NCI-H2171 treated with DMSO at 0.1 percent for 48 hours (cell line): ENCODE measurements at places on chromosomes 7 and 10.

DNA sequence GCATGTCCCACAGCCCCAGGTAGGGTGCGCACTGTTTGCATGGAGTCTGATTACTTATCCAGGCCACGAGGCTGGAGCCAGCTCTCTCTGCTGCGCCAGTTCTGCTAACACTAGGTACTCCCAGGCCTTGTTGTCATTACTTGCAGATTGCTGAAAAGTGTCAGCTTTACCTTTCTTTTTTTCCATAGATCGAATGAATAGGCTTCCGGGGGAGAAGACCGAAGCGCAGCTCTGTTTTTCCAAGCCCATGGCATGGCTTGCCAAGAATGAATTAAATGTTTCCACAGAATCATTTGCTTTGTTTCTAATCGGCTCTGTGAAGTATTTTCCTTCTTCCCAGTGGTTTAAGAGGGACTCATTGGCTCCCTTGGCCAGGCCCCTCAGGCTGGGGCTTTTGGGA is 285.8 kb downstream of the BMPER start:
- DNase-seq = no peak

- peak; percentile 21 for DNase-seq
Observed at GRCh38 chr10:110725801-110726630, 81.9 kb downstream of the RBM20 start.

GRCh38 chr10:91976317-91977051 is 52.9 kb downstream of the BTAF1 start:
- DNase-seq = no peak

DNA sequence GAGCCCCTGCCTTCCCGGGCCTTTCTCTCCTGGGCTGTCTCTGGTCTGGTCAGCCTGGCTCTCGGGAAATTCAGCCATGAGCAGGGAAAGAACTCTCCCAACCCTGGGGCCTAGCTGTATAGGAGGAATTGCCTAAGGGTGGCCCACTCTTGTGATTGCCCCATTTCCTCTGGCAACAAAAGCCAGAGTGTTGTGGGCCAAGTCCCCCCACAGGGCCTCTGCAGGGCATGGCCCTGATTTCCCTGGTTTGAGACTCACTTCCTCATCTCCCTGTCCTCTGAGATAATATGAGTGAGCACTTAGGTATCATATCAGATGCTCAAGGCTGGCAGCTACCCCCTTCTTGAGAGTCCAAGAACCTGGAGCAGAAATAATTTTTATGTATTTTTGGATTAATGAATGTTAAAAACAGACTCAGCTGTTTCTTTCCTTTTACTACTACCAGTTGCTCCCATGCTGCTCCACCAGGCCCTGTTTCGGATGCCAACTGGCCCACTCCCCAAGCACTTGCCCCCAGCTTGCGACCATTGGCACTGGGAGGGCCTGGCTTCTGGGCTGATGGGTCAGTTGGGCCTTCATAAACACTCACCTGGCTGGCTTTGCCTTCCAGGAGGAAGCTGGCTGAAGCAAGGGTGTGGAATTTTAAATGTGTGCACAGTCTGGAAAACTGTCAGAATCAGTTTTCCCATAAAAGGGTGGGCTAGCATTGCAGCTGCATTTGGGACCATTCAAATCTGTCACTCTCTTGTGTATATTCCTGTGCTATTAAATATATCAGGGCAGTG is 11.4 kb downstream of the IRF5 start:
- no peak for DNase-seq

- no peak for DNase-seq
Observed at GRCh38 chr7:22002726-22003125, 57.0 kb upstream of the CDCA7L start.

- DNase-seq = no peak
Observed at GRCh38 chr7:130433301-130433700, 7.5 kb downstream of the CEP41 start.

- DNase-seq = peak; percentile 3
Observed at GRCh38 chr7:95469848-95470247, 15.9 kb upstream of the ASB4 start.

DNA sequence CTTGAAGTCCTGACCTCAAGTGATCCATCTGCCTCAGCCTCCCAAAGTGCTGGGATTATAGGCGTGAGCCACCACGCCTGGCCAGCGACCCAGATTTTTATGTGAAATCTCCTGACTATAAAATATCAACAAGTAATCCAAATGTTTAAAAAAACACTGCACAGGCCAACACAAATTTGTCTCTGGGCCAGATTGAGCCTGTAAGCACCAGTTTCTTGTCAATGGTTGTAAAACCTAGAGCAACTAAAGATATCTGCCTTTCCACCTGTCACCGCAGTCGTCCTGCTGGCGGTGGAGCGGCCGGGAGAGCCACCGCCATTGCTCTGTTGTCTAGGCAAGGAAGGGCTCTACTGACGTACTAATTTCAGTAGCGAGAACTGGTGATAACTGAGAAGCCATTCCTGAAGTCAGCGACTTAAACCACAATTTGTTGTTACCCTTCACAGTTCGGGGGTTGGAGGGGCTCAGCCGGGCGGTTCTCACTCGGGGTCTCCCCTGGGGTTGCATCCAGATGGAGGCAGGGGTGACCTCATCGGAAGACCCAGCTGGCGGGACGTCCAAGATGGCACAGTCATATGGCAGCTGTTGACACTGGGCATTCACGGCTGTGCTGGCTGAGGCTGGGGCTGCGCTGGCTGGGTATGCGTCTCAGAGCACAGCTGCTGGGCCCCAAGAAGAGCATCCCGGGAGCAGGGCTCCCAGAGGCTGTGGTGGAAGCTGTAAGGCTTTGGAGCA is 55.2 kb upstream of the PDGFA start:
- DNase-seq = peak; percentile 95

DNA sequence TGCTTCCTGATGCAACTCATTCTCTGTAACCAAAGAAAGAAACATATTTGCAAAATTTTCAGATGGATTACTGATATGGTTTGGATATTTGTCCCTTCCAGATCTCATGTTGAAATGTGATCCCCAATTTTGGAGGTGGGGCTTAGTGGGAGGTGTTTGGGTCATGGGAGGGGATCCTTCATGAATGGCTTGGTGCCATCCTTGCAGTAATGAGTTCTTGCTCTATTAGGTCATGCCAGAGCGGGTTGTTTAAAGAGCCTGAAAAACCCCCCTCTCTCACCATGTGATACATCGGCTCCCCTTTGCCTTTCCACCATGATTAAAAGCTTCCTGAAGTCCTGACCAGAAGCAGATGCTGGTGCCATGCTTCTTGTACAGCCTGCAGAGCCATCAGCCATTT is 43.8 kb upstream of the PRKG1 start:
- no peak for DNase-seq

- no peak for DNase-seq
Observed at GRCh38 chr10:124171561-124171960, 78.2 kb upstream of the CHST15 start.

- no peak for DNase-seq
Observed at GRCh38 chr7:104933022-104933421, 81.0 kb upstream of the KMT2E start.

DNA sequence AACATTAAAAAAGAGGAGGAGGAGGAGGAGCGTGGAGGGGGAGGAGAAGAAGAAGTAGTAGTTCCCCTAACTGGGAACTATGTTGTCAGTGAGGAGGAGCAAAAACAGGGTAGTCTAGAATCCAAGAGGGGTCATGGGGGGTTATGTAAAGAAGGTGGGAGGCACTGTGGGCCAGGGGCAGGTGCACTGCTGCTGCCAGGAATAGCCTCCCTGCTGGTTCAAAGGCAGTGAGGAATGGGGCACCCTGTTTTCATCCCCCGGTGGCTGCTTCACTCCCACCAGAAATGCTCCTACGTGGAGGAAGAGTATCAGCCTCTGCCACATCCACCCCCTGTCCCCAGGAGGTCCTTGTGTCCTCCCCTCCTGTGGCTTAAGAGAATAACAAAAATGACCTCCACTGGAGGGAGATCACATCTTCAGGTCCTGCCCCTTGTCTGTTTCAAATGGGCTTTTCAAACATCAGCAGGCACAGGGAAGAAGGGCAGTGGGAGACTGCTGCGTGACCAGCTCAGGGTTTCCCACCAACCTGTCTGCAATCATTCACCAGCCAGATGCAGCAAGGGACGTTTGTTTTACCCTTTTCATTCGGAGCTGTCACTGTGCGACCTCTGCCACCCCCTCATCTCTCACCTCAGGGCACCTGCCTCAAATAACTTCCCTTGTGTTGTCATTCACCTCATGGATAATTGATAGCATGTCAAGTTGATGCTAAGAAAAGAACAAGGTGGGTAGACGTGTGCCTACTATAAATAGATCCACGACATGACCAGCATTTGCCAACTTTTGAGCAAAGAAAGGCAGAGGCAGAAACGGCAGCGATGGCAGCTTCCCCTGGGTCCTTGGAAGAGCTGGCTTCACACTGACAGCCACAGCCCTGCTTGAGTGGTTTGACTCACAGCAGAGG is 92.6 kb downstream of the DGKI start:
- no peak for DNase-seq

DNA sequence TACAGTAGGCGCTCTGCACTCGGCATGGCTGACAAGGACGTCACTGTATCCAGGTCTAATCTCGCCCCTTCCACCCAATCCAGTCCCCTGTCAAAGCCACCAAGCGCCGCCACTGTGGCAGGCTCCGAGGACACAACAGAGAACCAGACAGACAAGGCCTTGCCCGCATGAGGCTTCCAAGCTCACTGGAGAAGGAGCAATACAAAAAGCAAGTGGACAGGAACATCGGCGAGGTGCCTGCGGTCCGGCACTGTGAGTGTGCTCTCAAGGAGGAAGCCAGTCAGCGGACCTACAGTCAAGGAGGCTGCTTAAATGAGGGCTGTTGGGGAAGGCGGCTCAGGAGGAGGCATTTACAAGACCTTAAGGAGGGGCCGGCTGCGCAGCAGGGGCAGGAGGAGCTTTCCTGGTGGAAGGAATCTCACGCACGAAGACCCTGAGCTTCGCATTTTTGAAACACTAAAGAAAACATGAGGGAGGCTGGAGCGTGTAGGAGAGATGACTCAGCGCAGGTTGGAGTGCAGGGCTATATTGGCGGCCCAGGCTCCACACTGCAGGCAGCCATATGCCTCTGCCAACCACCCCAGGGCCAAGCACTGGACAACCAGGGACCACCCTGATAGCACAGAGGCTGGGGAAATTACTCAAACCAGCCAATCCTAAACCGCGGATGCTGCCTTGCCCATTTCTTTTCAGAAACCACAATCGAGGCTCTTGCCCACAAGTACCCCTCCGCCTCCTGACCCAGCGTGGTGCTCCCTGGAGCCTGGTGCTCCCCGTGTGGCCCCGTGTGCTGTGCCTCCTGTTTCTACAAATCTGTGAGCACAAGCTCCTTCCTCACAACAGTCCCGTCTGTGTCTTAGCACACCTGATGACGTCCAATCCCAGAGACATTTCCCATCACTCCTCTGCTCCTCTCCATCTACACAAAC is 28.9 kb downstream of the GNA12 start:
- no peak for DNase-seq

GRCh38 chr7:38383281-38383680 is 109.8 kb upstream of the TARP start:
- no peak for DNase-seq

DNA sequence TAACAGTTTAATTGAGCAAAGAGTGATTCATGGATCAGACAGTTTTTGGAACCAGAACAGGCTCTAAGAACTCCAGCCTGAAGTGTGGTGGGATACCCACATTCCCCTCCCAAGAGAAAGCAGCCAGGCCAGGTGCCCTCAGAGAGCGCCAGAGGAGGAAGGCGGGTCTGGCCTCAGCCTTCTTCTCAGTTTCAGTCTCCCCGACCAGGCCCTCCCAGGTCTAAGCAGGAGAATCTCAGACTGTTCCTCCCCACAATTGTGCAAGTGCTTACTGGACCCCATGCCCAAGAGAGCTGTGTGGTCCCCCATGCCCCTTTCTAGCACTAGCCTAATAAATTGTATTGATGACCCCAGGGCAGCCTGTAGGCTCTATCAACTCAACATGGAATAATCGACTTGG is 25.6 kb downstream of the PPIF start:
- DNase-seq = no peak

GRCh38 chr7:148436571-148436970 is 154.0 kb upstream of the C7orf33 start:
- peak; percentile 56 for DNase-seq

GRCh38 chr10:116787893-116788665 is 45.7 kb upstream of the HSPA12A start:
- peak; percentile 56 for DNase-seq

- DNase-seq = no peak
Observed at GRCh38 chr7:24143547-24143946, 140.4 kb upstream of the NPY start.

DNA sequence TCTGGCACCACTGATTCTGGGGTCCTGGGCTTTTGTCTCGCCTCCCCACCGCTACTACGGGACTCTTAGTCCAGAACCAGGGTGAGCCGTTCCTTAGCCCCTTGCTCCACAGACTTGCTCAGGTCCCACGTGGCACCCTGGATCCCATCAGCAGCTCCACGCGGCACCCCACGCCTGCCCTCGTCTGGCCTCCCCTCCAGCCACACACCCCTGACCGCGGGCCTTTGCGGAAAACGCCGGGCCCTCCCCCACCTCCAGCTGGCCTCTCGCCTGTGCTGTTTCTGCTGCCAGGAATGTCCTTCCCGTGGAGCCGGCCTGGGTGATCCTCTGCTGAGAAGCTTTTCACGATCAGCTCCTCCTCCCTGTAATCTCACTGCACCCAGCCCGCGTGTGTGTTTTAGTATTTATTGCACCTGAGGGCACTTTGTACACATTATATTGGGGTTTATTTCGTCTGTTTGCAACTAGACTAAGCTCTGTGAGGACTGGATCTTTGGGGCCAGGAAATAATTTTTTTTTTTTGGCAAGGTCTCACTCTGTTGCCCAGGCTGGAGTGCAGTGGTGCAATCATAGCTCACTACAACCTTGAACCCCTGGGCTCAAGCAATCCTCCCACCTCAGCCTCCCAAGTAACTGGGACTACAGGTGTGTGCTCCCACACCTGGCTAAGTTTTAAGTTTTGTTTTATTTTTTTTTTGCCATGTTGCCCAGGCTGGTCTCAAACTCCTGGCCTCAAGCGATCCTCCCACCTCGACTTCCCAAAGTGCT is 10.5 kb upstream of the TTYH3 start:
- DNase-seq = no peak

DNA sequence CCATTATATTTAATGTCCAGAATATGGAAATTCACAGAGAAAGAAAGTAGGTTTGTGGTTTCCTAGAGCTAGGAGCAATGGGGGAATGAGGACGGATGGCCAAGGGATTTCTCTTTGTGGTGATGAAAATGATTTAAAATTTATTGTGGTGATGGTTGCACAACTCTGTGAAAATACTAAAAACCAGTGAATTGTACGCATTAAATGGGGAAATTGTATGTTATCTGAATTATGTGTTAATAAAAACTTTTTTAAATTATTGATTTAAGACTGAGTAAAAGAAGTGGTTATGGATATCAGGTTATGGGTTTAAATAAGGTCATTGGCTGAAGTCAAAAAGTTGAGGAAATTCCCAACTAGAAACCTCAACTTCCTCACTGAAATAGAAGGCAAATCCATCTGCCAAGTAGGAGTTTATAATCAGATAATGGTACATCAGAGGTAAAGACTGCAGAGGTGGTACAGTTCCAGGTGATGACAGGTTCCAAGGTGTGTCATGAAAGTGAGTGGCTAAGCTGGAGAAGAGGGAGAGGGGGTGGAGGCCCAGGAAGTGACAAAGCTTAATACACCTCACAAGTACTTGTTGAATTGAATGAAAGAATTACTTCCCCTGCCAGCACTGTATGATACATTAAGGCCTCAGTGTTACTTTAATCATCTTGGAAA is 68.9 kb upstream of the CCDC71L start:
- no peak for DNase-seq

GRCh38 chr10:97572214-97572989 is at the start of gene ANKRD2:
Gene ANKRD2, plus strand, starts transcription at chr10:97572779. Its CDS starts 10 bp downstream, at chr10:97572789.
- DNase-seq = peak; percentile 24

- no peak for DNase-seq
Observed at GRCh38 chr10:9198611-9199010, 1144.1 kb downstream of the GATA3 start.
